Urinary bladder (tissue), 4 donors: ENCODE measurements at places on chromosomes 11 and 22.
A peak's percentile ranks its signal among the peaks of the same experiment; 100 is the strongest.

- no peak for DNase-seq
These were observed 39.2 kb downstream of the APOL1 start for GRCh38 chr22:36291831-36292740.

DNA sequence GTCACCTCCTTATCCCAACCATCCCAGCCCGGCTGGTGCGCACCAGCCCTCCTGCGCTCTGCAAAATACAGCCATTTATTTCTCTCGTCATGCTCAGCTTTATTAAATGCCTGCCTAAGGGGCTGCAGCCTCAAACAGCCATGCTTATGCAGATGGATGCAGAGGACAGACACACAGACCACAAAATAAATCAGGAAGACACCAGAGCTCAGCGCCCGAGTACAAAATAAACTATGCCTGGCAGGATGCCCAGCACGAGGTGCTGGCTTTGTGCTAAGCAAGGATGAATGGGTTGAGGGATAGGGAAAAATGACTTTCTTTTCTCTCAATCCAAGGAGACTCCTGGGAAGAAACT, 70.5 kb downstream of the RPUSD4 start:
- peak; percentile 74 for DNase-seq

DNA sequence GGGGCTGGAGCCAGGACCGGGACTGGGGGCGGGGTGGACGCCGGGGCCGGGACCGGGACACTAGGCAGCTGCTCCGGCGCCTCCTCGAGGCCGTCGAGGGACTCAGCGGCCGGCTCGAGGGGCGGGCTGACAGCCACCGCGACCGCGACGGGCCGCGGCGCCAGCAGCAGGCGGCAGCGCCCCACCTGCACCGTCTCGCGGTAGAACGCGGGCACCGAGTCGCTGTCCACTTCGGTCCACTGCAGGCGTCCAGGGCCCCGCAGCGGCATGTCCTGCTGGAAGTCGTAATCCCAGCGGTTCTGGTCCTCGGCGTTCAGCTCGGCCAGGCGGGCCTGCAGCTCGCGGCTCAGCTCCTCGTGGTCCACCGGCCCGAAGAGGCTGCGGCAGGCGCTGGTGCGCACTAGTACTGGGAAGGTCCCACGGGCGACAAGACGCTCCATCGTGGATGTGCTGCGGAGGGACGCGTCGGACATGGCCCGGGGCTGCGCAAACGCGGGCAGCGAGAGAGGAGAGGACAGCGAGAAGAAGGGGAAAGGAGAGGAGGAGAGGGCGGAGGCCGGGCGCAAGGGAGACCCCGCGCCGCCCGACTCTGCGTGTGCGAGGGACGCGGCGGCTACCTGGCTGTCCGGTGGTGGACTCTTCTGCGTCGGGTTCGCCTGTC, 428 bp downstream of the CDKN1C start:
- no peak for DNase-seq

GRCh38 chr22:20354238-20354975, 34.5 kb upstream of the DGCR6L start:
- DNase-seq, result no peak

DNA sequence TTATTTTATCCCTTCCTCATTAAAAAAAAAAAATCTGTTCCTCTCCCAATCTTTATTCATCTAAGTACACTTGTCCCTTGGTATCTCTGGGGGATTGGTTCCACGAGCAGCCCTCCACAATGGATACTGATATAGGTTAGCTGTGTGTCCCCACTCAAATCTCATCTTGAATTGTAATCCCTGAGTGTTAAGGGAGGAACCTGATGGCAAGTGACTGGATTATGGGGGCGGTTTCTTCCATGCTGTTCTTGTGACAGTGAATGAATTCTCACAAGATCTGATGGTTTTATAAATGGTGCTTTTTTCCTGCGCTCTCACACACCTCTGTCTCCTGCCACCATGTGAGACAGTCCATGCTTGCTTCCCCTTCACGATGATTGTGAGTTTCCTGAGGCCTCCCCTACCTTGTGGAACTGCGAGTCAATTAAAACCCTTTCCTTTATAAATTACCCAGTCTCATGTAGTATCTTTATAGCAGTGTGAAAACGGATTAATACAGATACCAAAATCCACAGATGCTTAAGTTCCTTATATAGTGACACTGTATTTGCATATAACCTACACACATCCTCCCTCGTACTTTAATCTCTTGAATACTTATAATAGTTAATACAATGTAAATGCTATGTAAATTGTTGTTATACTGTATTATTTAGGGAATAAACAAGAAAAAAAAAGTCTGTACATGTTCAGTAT, 62.0 kb downstream of the PACS1 start:
- no peak for DNase-seq

DNA sequence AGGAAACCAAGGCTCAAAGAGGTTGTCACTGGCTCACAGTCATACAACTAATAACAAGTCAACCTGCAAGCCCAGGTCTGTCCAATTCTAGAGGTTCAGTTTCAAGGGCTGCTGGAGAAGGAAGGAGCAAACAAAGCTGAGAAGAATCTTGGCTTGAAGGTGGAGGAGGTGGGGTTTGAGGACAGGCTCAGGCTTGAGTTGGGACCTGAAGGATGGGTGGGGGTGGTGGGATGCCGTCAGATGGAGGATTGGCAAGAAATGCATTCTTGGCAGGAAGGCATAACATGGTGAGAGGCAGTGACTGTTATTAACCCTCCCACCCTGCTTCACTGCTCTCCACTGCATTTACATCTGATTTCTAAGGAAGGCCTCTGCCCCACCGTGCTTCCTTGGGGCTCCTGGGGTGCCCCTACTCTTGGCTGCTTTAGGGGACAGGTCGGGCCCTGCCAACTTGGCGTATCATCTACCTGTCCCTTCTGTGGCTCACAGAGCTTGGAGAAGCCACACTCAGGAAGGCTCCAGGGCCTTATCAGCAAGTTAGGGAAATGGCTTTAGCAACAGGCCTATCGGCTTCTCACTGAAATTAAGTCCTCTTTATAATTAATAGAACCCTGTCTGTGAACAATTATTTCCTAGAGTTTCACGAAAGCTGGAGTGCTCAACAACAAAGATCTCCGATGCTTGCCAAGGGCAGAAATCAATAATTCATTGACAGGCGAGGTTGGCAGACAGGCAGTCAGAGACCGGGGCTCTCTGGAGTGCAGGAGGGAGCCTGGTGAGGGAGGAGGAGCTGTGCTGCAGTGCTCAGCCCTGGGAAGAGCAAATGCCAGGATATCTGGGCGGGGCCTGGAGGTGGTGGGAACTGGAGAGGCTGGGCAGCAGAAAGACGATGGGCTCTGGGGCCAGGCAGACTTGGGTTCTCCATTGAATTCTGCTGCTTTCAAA, 84.9 kb upstream of the NARS2 start:
- peak; percentile 26 for DNase-seq

DNA sequence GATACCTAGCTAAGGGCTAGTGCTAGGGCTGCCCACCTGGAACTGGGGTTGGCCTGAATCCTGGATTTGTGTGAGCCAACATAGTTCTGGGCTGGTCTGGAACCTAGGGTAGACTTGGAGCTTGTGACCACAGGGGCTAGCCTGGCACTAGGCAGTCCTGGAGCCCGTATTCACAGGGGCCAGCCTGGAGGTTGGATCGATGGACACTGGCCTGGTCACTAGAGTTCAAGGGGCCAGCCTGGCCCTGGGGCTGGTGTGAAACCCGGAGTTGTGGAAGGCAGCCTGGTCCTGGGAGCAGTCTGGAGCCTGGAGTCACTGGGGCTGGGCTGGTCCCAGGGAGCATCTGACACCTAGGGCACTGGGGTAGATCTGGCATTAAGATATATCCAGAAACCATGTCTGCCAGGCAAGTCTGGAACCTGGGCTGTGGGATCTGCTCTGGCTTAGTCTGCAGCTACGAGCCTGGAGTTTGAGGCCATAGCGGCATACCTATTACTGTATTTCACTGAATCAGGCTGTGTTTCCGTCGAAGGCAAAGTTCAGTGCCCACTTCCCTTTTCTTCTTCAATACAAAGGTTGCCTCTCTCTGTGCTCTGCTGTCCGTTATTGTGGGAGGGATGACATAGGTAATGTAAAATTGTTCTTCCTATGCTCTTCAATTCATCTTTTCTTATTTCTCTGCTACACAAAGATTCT, 9.1 kb upstream of the GLYATL1B start:
- no peak for DNase-seq

GRCh38 chr11:99351624-99352023, 330.9 kb downstream of the CNTN5 start:
- no peak for DNase-seq

DNA sequence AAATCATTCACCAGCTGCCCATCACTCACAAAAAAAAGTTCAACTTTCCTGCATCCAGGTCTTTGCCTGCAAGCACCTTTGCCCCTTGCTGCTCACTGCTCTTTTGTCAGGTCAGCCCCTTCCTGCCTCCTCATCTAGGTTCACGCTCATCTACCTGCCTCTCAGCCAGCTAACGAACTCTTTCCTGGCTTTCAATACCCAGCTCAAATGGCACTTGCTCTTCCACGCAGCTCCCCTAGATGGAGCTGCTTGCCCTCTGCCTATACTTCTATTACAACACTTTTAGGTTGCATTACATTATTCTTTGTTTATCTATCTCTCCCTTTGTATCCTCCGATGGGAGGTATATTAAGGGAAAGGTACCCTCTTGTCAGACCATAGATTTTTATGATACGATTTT, 78.9 kb upstream of the TBCEL start:
- no peak for DNase-seq

GRCh38 chr22:46622081-46622521, 1.9 kb downstream of the GRAMD4 start:
- DNase-seq, result no peak

DNA sequence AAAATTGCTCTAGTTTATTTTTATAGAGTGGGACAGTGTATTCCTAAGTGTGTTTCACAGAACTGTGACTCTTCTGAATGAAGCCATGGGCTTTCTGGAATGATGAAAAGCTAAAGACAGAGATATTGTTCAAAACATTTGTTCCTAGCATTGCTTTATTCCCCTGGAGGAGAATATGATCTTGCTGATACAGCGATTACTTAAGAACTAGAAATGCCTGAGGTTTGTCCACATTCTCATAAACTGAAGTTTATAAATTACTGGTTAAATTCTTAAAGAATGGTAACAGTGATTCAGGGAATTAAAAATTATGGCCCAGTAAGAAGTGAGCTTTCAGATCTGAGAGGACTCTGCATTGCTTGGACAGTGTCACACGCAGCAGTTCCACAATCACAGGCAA, 690.3 kb downstream of the FAM181B start:
- no peak for DNase-seq

DNA sequence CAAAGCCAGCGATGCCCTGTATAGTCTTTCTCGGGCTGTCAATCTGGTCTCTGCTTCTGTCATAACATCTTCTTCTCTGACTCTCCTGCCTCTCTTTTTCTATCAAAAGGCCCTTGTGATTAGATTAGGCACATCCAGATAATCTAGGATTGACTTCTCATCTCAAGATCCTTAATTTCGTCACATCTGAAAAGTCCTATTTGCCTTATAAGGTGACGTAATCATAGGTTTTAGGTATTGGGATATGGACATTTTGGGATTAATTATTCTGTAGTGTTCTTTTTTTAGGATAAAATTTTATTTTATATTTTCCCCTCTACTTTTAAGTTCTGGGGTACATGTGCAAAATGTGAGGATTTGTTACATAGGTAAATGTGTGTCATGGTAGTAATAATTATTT, 480.8 kb upstream of the CCDC90B start:
- DNase-seq, result no peak

GRCh38 chr11:130527636-130528297, 79.3 kb downstream of the ADAMTS15 start:
- DNase-seq, result no peak
